ENCODE measurements at places on chromosomes 1 and 21. TPM values are rescaled to one million over a fixed set of nuclear protein-coding genes. Genes with fewer than 3 reads are reported as not detected.

Gene INAVA
- not detected for total RNA-seq

- no peak for DNase-seq
Measured at GRCh38 chr1:150194381-150195031, 41.4 kb downstream of the ANP32E start.

Gene PLEKHN1
- 0.51 TPM for total RNA-seq

GRCh38 chr1:245209658-245210435, 55.1 kb downstream of the KIF26B start:
- DNase-seq, result no peak

- DNase-seq, result no peak
Measured at GRCh38 chr1:199087144-199087543, 448.3 kb downstream of the PTPRC start.

Data from dermis microvascular lymphatic vessel endothelial cell (primary cell).